ENCODE measurements at places on chromosomes 12 and 14. TPM values are rescaled to one million over a fixed set of nuclear protein-coding genes. Genes with fewer than 3 reads are reported as not detected.

- no peak for DNase-seq
Measured at GRCh38 chr14:67853715-67854114, 34.1 kb downstream of the RAD51B start.

GRCh38 chr12:53733051-53733806 is 6.0 kb upstream of the CALCOCO1 start:
- DNase-seq = peak; percentile 61

DNA sequence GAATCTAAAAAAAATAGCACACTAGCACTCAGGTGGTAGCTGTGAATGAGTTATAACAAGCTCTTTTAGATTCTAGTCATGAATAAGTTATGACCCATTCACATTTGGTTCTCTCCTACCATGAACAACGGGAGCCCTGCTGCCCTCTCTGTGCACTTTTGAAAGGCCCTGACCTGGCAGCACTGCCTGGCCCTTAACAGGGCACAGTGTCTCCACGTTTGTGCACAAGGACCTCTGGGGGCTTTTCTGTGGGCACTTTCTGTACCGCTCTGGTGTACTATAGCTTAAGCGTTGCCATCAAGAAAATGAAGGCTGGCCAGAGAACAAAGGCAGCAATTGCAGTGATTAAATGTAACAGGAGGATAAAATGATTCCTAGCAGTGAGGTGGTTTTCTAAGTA is 21.2 kb downstream of the CCDC92 start:
- no peak for DNase-seq

- no peak for DNase-seq
Measured at GRCh38 chr12:46134205-46134811, 134.5 kb downstream of the SLC38A1 start.

DNA sequence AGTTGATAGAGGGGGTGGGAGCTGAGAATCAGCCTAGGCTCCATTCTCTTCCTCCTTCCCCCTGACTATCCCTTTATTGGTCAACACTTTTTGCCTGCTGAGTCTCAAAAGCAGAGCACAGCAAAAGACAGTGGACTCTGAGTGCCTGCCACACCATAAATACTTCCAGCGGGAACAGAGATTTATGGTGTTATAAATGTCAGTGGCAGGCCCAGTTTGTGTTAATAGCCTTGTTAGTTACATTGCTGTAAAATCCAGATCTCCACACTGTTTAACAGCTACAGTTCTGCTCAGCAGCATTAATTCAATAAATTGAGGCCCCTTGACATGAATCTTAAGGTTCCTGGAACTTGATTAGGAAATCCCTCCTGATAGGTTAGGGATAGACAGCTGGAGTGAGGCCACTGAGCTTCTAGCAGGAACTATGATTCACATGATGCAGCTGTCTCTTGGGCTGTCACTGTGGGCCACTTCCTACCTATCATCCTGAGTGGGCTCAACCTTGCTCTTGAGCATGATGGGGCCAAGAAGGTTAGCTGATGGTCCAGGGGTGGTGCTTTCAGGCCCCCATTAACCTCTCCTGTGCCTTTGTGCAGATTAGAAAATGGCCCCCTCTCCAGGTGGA is 295.2 kb upstream of the SRRM4 start:
- no peak for DNase-seq

- DNase-seq = no peak
Measured at GRCh38 chr12:108826807-108827721, 30.3 kb downstream of the SSH1 start.

- no peak for DNase-seq
Measured at GRCh38 chr14:74985028-74985310, 17.8 kb upstream of the EIF2B2 start.

DNA sequence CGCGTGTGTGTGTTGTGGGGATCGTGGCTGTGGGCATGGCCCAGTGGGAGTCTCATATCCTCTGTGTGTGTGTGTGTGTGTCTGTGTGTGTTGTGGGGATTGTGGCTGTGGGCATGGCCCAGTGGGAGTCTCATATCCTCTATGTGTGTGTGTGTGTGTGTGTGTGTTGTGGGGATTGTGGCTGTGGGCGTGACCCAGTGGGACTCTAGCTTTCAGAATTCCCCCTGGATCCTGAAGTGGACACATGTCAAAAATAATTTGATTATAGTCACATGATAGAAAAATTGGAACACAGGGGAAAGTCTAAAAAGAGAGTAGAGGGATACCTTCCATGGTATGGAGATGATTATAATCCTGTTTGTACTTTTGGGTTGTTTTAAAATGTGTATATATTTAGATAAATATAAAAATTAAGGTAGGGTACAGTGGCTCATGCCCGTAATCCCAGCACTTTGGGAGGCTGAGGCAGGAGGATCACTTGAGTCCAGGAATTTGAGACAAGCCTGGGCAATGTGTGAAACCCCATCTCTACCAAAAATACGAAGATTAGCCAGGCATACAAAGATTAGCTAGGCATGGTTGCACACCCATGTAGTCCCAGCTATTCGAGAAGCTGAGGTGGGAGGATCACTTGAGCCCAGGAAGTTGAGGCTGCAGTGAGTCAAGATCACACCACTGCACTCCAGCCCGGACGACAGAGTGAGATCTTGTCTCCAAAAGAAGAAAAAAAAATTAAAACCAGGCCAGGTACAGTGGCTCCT is 11.0 kb downstream of the PAPLN start:
- peak; percentile 44 for DNase-seq

GRCh38 chr14:61756135-61756534 is 6.1 kb upstream of the SNAPC1 start:
- DNase-seq = no peak

DNA sequence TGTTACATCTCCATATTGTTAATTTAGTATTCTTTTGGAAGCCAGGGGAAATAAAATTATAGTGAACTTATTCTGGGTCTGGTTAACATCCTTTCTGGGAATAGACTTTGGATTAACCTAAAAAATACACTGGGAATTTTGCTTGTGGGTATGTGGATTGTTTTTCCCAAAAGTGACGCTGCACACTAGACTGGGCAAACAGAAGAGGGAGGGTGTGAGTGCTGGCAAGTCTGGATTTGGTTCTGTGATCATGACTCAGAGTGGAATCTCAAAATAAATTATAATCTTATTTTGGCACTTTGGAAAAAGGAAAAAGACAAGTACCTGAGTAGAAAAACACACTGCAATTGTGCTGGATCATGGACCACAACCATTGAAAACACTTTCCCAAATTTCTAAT is 15.2 kb upstream of the LUM start:
- no peak for DNase-seq

Gene MUCL1
- not detected for total RNA-seq

Gene RASAL1
- total RNA-seq = 0.43 TPM

Gene JPH4
- 1.1 TPM for total RNA-seq

Gene KRT79
- 0.82 TPM for total RNA-seq

Gene DNAI7
- 0.23 TPM for total RNA-seq

Gene SLC8A3
- 0.89 TPM for total RNA-seq

Gene CDC42BPB
- total RNA-seq = 116 TPM

Gene MANSC1
- 2.9 TPM for total RNA-seq

Gene NTF3
- 8.9 TPM for total RNA-seq

Gene WSCD2
- 0.10 TPM for total RNA-seq
